ENCODE measurements at places on chromosomes 7 and 10. TPM values are rescaled to one million over a fixed set of nuclear protein-coding genes. Genes with fewer than 3 reads are reported as not detected.

ESYT2 gene
- total RNA-seq: 94.4 TPM

SYPL1 gene
- 39.0 TPM for total RNA-seq

CHCHD2 gene
- 240 TPM for total RNA-seq

TRIM50 gene
- total RNA-seq: not detected

VWDE gene
- total RNA-seq: not detected

ARHGEF5 gene
- total RNA-seq: 0.71 TPM

TNRC18 gene
- total RNA-seq: 25.7 TPM

DDC gene
- total RNA-seq: not detected

SLC35G1 gene
- 3.7 TPM for total RNA-seq

OPALIN gene
- total RNA-seq: not detected

CYP2E1 gene
- total RNA-seq: 0.37 TPM

INSYN2A gene
- total RNA-seq: 0.55 TPM

DMBT1 gene
- under 0.01 TPM for total RNA-seq

MBL2 gene
- total RNA-seq: not detected

ITGB8 gene
- 47.1 TPM for total RNA-seq

ZNF479 gene
- not detected for total RNA-seq

EPHB4 gene
- 45.7 TPM for total RNA-seq

ARHGEF35 gene
- total RNA-seq: 1.3 TPM

SUGCT gene
- 14.9 TPM for total RNA-seq

PPP1R3A gene
- not detected for total RNA-seq

CEP55 gene
- 3.8 TPM for total RNA-seq

CCL26 gene
- total RNA-seq: 4.8 TPM

EN2 gene
- under 0.01 TPM for total RNA-seq

All from smooth muscle cell of bladder (primary cell).